Activated CD4-positive, CD25-positive, alpha-beta regulatory T cell (primary cell): ENCODE measurements at places on chromosomes 1 and 21.

DNA sequence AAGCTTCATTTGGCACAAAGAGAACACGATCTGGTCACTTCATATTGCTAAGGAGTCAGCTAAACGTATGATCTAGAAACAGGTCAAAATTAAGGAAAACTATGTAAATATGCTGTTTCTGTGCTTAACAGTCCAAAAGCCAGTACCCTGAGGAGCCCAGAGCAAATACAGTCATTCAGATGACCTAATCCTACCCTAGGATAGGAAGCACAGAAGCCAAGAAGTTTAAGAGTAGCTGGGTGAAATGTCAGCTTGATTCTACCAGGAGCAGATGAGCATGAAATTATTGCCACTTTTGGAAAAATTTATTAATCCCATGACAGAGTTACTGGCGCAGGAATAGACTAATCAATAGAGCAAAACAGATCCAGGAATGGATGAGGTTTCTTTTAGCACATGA is 18.3 kb downstream of the SORT1 start:
- no peak for DNase-seq

- no peak for DNase-seq
Observed at GRCh38 chr1:203592156-203592555, 34.5 kb upstream of the ATP2B4 start.

GRCh38 chr1:239912471-239912870 is 179.2 kb upstream of the FMN2 start:
- DNase-seq = no peak

GRCh38 chr1:36124404-36125128 is 456 bp downstream of the COL8A2 start:
- DNase-seq = no peak

- DNase-seq = no peak
Observed at GRCh38 chr21:46144464-46145070, 10.8 kb downstream of the FTCD start.

DNA sequence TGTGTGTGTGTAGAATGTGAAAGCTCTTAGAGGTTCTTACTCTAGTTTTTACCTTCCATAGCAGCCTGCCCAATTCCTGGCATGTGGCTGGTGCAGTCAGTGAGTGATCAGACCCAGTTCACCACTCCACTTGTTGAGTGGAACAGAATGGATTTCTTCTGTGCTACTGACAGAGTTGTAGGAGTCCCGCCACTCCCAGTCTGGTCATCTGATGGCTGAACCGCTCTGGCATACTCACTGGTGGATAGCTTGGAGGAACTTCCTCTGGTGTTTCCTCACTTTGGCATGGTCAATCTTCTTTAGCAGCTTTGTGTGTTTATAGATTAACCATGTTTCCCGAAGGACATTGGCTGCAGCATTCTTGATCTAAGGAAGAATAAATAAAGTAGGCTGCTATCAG is 106.7 kb upstream of the ADAR start:
- DNase-seq = no peak

GRCh38 chr1:203145321-203146041 is 18.0 kb downstream of the ADORA1 start:
- no peak for DNase-seq

- no peak for DNase-seq
Observed at GRCh38 chr1:236507022-236507700, 16.6 kb upstream of the LGALS8 start.

- no peak for DNase-seq
Observed at GRCh38 chr21:43928222-43929125, 63.5 kb downstream of the AGPAT3 start.

- peak; percentile 42 for DNase-seq
Observed at GRCh38 chr1:212457740-212458338, 25.1 kb downstream of the NENF start.

DNA sequence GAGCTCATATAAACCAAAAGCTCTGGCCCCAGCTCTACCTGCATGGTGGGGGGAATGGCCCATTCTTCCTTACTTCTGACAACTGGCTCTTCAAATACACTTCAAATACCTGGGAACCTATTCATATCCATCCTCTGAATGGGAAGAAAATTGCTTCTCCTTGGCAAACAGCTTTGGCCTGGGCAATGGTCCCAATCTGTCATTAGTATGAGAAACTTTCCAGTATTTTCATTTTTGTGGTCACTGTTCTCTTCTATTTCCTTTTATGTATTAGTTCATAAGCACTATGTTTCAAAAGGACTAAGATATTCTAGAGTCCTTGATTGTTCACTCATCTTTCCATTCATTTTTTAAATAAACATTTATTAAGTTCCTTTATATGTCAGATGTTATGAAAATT is 5.2 kb upstream of the HSD3B2 start:
- DNase-seq = no peak

DNA sequence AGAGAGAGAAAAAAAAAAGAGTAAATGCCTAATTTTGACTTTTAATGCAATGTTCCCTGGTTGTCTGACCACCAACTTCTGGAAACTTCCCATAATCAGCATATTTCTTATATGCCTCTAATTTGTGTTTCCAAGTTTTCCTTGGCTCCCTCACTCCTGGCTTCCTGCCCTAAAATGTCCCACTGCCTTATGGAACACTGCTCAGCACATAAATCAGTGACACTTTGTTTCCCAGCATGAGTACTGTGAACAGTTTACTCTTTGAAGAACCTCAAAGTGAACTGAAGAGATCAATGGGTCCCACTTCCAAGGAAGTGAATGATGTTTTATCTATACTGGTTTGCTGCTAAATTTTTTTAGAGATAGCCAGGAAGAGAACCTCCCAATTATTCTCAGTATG is 271.3 kb upstream of the PRMT6 start:
- no peak for DNase-seq

DNA sequence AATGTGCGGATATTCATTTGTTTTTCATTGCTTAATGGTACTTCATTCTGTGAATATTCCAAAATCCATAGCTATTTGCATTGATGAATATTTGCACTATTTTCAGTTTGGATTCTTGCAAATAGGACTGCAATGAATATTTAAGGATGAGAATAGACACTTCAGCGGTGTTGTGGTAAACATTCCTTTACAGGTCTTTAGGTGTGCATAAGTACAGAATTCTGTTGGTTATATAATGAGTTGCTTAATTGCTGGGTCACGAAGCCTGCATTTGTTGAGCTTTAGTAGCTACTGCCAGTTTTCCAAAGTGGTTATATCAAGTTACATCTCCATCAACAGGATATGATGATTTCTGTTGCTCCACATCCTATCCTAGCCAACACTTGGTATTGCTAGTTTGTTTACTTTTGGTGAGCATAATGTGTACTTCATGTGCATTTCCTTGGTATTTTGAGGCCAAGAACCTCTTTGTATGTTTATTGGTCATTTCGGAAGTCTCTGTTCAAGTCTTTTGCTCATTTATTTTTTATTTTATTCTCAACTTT is 64.2 kb upstream of the CYYR1 start:
- no peak for DNase-seq

- no peak for DNase-seq
Observed at GRCh38 chr1:59043796-59044195, 253.1 kb upstream of the FGGY start.

DNA sequence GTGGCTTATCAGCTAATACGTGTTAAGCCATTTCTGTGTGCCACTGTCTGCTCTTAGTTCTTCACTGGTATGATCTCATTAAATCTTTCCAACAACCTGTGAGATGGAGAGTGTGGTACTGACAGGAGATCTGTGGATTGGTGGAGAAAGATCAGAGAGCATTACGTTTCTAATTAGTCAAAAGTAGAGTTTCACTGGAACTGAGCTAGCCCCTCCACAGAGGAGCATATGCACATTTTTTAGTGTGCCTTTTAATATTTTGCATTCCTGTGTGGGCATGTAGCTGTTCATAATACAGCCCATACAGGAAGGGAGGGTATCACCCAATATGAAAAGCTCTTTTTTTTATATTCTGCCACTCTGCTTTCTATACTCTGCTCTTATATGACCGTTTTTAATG is 31.6 kb downstream of the UTS2 start:
- DNase-seq = no peak

- DNase-seq = no peak
Observed at GRCh38 chr1:6035719-6036118, 10.0 kb upstream of the KCNAB2 start.

GRCh38 chr1:204108312-204109141 is 35.6 kb downstream of the SOX13 start:
- no peak for DNase-seq

DNA sequence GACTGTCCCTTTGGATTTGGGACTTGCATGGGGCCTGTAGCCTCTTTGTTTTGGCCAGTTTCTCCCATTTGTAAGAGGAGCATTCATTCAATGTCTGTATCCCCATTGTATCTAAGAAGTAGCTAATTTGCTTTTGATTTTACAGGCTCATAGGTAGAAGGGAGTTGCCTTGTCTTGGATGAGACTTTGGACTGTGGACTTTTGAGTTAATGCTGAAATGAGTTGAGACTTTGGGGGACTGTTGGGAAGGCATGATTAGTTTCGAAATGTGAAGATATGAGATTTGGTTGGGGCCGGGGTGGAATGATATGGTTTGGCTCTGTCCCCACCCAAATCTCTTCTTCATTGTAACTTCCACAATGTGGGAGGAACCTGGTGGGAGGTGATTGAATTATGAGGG is 151.7 kb downstream of the PRDM2 start:
- DNase-seq = no peak

- no peak for DNase-seq
Observed at GRCh38 chr1:210441028-210441427, 112.3 kb downstream of the HHAT start.

DNA sequence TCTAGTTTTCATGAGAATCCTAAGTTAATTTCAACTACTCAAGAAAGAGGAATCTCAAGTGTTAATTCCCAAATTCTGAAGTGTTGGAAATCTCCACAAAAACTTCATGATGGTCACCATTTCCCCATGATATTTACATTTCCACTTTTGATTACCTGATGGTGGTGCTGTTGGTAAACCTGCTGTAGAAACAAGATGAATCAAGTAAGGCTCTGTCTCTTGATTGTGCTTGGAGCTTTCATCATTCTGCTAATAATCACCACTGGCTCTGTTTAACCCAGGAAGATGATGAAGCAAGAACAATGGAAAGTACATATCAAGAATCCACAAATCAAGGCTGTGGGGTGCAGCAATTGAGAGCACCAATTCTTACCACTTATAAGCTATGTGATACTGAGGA is 77.8 kb downstream of the C4BPA start:
- DNase-seq = no peak

GRCh38 chr1:217917281-217917887 is 286.2 kb downstream of the SPATA17 start:
- no peak for DNase-seq

DNA sequence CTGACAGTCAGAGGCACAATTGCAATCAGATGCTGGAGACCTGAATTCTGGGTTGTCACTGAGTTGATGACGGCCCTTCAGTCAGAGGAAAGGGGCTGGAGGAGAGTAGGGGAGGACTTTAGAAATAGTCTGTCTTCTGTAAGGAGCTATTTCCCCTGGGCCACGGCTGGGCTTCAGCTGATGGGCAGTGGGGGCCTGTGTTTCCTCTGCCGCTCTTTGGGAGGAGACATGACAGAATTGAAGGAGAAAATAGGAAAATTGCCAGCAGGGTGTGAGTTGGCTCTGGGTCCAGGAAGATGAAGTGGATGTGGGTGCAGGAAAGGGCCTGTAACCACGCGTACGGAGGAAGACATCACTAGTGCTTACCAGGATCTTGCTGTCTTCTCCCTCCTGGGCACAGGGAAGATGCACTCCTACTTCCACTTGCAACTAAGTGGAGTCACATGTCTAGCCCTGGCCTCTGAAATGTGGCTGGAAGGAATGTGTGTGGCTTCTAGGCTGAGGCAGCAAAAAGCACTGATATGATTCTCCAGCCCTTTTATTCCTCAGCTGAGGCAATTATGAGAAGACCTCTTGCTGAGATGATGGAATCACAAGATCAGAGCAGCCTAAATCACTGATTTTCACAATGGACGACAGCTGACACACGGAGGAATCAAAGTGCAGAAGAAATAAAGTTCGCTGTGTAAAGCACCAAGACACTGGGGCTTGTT is 250.0 kb downstream of the GRIK3 start:
- no peak for DNase-seq

- DNase-seq = no peak
Observed at GRCh38 chr1:30190511-30191153, 532.8 kb downstream of the MATN1 start.

- DNase-seq = no peak
Observed at GRCh38 chr1:173333581-173333980, 126.5 kb upstream of the TNFSF4 start.
